ENCODE measurements at places on chromosomes 1 and 21.

GRCh38 chr1:42385283-42385682, 4.7 kb downstream of the RIMKLA start:
- DNase-seq: no peak

DNA sequence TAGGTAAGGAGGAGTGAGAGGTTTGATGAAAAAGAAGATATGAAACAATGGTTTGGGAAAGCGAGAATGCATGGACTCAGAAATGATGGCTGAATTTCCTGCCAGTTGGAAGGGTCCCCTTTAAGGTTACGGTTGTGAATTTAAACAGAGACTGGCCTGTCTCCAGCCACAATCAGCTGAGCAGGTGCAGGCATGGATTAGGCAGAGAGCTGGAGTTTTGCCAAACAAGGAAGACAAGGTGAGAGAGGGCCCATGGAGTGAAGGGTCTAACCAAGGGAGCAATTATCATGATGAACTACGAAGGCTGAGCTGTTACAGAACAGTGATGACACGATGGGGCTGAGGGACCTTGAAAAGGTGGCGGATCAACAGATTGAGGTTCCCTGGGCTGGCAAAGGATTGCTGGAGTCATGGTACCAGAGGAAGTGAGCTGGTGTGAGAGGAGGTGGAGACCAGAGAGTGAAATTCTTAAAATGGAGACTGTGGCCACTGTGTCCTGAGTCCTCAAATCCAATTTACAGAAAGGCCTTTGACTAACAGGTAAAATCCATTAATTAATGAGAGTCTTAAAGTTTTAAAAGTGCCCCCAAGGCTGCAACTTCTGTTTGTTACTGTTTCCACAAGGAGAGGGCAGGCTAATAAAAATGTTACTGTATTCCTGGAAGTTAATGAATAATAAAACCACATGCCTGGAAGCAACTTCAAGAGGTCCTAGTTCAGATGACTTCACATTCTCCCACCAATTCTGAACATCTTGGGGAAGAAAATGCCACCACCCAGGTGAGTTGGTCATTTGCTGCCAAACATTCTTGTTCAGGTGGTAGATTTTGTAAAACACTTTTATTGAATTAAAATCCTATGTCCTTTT, 41.5 kb downstream of the LHX9 start:
- DNase-seq: no peak

- no peak for DNase-seq
These were observed 28.3 kb downstream of the SUCO start for GRCh38 chr1:172561252-172561651.

DNA sequence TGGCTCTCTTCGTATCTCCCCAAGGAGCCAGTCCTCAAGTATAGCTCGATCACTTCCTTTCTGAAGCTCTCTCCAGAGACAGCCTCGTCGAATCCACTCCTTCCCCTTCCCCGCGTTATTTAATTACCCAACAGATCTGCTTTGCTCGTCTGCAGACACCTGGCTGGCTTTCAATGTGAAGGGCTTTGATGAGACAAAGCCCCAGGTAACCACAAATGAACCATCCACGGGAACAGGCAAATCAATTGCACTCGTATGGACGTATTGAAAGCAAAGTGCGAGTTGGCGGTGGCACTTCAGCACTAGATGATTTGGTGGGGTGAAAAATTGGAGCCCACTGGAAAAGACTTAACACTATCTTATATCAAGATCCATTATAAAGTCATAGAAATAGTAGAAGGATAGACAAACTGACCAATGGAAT, 364 bp upstream of the BCAR3 start:
- no peak for DNase-seq

- no peak for DNase-seq
These were observed 72.7 kb downstream of the MAST2 start for GRCh38 chr1:45876000-45876617.

DNA sequence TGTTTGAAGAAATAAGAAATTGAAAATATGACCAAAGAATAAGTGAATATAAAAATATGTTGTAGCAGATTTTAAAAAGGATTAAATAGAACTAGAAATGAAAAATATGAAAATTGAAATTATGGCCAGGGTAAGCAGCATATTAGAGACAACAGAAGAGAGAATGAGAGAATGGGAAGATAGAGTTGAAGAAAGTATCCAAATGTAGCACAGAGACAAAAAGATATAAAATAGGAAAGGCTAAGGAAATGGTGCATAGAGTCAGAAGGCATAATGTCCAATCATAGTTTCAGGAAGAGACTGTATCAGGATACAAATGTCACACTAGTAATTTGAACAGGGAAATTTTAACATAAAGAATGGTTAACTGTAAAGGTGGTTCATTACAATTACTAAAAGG, 29.5 kb downstream of the AZIN2 start:
- DNase-seq: no peak

GRCh38 chr1:118744420-118744819, 243.7 kb downstream of the TBX15 start:
- DNase-seq: no peak

DNA sequence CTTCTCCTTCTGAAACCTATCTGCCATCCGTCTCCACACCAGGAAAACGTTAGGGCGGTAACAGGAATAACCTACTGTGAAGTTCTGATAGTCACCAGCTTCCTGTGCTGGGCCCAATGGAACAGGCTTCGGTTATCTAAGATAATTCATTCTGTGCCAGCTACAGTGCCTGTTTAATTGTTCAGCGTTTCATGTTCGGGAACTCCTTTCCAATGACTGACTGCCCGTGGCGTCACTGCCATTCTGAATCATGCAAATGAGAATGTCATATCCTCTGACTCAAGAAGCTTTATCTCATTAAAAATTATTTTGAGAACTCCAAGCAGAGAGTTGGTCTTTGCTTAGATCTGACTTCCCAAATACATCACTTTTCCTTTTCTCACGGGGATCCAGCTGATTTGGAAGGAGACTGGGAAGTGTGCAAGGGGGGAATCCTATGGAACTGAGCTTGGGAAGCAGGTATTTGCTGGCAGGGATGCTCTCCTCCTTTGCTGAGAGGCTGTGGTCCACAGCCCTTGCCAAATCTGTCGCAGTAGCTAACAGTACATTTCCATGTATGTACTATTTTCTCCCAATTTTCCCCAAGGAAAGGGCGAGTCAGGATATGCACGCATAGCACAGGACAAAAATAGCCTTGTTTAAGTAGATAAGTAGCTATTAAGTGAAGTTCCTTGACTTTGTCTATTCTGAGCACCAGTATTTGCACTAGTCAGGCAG, 358.7 kb downstream of the LTN1 start:
- no peak for DNase-seq

DNA sequence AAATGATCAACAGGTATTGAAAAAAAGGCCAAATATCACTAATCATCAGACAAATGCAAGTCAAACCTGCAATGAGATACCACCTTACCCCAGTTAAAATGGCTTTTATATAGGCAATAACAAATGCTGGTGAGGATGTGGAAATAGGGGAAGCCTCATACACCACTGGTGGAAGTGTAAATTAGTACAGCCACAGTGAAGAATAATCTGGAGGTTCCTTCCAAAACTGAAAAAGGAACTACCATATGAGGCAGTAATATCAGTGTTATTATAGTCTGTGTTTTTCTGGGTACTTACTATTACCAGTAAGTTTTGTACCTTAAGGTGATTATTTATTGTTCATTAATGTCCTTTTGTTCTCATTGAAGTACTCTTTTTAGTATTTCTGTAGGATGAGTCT, 201.3 kb downstream of the MRPL39 start:
- no peak for DNase-seq

DNA sequence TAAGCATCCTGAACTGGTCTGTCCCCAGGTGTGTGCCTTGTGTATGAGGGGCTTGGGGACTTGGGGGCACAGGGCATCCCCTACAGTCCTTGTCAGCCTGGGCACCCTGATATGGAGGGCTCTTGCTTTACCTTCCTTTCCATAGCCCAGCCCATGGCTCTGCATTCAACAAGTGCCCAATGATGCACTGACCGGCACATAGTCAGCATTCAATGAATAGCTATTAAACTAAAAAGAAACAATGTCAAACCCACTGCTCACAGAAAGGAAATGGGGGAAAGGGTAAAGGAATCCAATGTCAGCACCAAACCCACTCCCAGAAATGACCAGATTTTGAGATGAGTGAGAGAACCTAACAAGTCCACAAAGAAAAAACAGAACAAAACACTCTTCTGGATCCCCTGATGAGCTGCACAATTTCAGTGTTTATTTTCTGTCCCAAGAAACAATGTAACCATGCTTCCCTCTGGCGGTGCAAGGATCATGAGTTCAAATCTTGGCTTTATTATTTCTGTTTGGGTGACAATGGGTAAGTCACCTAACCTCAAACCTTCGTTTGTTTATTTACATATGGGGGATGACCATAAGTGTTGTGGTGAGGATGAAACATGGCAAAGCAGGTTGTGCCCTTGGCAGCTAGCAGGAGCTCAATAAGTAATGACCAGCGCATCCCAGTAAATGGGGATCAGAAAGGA, 22.0 kb downstream of the SYT6 start:
- no peak for DNase-seq

- DNase-seq: no peak
These were observed 39.4 kb upstream of the HIVEP3 start for GRCh38 chr1:41958015-41958673.

GRCh38 chr1:201364808-201365105, 12.7 kb downstream of the TNNT2 start:
- no peak for DNase-seq

GRCh38 chr1:2879591-2879990, 78.1 kb upstream of the TTC34 start:
- no peak for DNase-seq

DNA sequence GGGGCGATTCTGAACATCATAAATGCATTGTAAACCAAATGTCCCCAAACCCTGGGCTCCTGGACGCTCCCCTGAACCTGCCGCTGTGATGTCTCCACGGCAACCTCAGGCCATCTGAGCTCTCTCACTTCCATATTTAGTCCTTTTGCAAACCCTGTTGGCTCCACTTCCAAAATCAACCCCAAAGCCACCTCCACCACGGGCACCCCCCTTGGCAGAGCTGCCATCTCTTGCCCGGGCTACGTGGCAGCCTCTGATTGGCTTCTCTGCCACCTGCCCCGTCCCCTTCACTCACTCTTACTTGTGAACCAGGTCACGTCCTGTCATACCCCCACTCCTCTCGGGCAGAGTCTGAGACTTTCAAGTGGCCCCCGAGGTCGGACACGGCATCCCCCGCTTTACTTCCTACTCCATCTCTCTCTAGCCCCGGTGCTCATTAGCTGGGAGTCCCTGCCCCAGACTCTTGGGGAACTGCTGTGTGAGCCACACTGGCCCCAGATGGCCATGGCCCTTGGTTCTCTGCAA, 15.8 kb downstream of the PRXL2B start:
- no peak for DNase-seq

GRCh38 chr1:2640626-2641025, 7.8 kb upstream of the MMEL1 start:
- no peak for DNase-seq

DNA sequence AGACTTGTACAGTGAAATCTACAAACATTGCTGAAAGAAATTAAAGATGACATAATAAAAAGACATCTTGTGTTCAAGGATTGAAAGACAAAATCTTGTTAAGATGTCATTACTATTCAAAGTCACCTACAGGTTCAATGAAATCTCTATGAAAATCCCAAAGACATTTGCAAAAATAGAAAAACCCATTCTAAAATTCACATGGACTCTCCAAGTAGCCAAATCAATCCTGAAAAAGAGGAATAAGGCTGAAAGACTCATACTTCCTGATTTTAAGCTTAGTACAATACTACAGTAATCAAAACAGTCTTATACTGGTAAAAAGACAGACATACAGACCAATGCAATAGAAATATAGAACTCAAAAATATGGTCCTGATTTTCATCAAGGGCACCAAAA, 78.6 kb downstream of the PCSK9 start:
- DNase-seq: no peak

DNA sequence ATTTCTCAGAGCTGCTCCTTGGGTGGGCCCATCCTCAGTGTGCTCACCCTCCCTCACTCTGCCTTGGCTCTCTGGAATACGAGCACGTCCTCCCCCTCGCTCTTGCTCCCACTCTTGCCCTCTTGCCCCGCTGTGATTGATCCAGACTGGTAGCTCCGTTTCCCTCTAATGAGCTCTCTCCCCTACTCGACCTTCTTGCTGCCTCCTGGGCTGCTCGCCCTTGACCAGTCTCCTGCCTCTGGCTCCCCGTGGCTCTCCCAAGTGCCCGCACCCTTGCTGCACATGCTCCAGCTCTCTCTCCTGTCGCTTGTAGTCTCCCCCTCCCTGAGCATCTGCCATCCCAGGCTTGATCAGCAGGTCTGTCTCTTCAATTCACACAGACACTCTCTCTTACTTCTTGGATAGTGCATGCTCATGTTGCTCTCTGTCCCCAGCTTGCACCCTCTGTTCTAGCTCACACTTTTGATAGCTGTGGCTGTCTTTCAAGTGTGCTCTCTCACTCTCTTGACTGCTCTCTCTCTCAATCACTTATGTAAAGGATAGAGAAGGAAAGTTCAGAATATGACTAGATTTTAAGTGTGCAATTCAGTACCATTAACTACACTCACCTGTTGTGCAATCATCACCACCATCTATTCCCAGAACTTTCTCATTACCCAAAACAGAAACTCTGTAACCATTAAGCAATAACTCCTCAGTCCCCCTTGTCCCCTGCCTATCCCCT, 51.1 kb downstream of the PHC2 start:
- no peak for DNase-seq

- DNase-seq: no peak
These were observed 190.9 kb upstream of the ADGRL4 start for GRCh38 chr1:79197421-79197820.

DNA sequence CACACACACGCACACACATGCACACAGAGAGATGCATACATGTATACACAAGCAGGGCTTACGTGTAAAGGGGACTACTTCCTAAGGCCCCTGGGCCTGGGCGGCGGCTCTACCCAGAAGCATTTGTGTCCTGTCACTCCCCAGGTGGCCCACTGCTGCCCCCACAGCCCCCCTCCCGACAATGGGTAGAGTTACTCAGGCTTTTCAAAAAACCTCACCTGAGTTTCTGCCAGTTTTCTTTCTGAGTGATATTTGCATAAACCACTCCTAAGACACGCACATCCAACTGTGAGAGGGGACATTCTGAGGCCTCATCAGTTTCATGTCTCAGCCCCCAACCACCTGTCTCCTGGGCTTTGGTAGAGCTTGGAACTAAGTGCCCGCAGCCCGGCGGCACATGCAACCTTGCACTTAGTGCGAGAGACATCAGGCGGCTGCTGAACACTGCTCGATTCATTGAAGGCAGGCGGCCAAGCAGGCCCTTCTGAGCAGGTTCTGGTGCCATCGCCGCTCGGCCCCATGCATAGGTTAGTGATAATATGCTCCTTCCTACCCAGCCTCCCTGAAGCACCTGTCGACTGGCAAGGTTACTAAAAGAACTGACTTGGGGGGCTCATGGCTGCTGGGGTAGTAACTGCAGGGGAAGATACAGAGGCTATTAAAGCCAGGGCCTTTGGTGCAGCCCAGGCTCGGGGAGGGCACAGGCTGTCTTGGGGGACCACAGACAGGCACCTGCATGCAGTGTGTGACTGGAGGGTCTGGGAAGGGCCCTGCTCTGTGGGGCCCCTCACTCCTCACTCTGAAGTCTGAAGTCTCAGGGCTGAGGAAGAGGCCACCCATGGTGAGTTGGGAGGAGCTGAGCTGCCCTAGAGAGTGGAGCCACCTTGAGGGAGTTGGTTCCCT, 364.2 kb upstream of the VAMP3 start:
- DNase-seq: no peak

Measured in caudate nucleus (tissue), 63 donors.